ENCODE measurements at places on chromosomes 1 and 21.
A peak's percentile ranks its signal among the peaks of the same experiment; 100 is the strongest.

DNA sequence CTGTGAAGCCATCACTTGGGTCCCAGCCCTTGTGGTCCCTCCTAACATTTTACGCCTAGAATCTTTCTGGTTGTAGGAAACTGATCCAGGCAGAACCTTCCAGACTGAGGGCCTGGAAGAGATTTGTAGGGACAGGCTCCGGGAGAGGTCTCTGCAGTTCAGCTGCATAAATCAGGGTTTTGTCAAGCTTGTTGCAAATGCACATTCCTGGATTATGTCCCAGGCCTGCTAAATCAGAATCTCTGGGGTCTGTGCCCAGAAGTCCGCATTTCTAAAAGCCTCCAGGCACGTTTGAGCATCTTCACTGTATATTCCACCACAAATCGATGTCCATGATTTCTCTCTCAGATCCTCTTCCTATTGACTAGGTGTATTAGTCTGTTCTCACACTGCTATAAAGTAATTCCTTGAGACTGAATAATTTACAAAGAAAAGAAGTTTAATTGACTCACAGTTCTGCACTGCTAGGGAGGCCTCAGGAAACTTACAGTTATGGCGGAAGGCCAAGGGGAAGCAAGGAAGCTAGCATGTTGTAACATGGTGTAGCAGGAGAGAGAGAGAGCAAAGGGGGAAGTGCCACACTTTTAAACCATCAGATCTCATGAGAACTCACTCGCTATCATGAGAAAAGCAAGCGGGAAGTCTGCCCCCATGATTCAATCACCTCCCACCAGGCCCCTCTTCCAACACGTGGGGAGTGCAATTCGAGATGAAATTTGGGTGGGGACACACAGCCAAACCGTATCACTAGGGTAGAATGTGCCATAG is 1.2 kb upstream of the FHAD1 start:
- DNase-seq, result no peak

DNA sequence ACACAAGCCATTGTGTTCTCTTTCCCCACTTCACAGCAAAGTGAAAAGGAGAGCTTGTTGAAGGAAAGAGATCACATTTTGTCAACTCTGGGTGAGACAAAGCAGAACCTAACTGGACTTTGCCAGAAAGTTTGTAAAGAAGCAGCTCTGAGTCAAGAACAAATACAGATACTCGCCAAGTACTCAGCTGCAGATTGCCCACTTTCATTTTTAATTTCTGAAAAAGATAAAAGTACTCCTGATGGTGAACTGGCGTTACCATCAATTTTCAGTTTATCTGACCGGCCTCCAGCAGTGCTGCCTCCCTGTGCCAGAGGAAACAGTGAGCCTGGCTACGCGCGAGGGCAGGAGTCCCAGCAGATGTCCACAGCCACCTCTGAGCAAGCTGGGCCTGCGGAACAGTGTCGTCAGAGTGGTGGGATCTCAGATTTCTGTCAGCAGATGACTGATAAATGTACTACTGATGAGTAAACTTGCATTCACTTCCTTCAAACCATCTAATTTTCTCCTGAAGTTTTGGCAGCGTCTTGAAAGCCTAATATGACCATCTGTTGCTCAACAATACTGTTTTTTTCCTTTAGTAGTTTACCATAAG is 43.7 kb downstream of the BACH1 start:
- no peak for DNase-seq

GRCh38 chr1:9465640-9466039 is 73.6 kb upstream of the SLC25A33 start:
- DNase-seq, result no peak

GRCh38 chr1:171213559-171214454 is 28.7 kb downstream of the FMO2 start:
- DNase-seq, result peak; percentile 10

DNA sequence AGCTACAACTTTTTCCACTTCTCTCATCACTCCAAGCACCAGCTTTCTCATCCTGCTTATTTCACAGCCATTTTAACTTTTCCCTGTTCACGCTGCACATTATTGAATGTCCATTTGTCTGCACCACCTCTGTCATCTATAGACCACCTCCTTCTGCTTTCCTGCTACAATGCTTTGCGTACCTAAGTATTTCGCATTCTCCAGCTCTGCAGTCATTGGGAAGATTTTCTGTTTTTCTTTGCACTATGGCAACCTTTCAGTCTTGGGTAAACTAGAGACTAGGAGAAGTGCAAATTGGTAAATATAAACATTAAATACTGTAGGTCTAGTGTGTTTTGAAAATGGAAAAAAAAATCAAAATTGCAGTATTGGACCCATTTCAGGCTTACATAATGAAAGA is 835 bp downstream of the CCDC30 start:
- no peak for DNase-seq

GRCh38 chr1:221030990-221031389 is 151.7 kb downstream of the HLX start:
- DNase-seq, result no peak

- no peak for DNase-seq
Observed at GRCh38 chr1:23563003-23563402, 3.7 kb upstream of the ID3 start.

- no peak for DNase-seq
Observed at GRCh38 chr1:194975913-194976312, 1632.3 kb downstream of the KCNT2 start.

DNA sequence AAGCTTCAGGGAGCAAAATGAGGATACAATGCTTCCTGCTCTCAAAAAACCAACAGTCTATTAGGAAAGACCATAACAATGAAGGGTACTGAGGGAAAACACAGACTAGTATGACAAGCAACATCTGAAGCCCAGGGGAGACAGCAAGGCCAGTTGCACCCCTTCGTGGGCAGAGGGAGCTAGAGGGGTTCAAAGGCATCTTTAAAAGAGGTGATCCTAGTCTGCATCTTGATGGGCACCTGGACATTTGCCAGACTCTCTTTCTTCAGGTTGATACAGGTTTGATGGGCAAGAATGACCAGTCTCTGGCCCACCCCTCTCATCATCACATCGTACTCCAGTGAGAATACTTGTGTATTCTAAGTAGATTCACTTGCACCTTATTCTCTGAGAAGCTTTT is 177.7 kb downstream of the VAV3 start:
- DNase-seq, result peak; percentile 2

- no peak for DNase-seq
Observed at GRCh38 chr1:235067396-235068157, 61.1 kb downstream of the TOMM20 start.

- no peak for DNase-seq
Observed at GRCh38 chr1:205917466-205918238, 25.6 kb downstream of the SLC26A9 start.

GRCh38 chr1:240194120-240194519 is 102.4 kb downstream of the FMN2 start:
- DNase-seq, result no peak

DNA sequence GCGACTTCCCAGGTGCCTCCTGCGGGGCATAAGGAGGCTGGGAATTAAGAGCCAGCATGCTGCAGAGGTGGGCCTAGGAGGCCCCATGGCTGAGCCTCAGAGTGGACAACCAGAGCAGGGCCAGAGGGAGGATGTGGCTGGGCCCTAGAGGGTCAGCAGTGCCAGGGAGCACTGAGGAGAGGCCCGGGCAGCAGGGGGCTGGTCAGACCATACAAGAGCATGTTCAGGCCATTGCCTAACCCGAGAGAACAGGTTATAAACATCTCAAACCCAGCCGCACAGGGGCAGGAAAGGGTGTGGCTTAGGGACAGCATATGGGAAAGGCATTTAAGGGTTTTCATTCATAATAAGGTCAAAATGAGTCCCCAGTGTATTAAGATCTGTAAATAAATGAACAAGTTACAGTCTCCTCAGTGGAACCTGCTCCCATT is 51.1 kb downstream of the IER5 start:
- DNase-seq, result no peak

GRCh38 chr1:1554926-1555915 is 14.8 kb upstream of the TMEM240 start:
- DNase-seq, result no peak

- DNase-seq, result no peak
Observed at GRCh38 chr1:164137273-164137925, 421.6 kb upstream of the PBX1 start.

DNA sequence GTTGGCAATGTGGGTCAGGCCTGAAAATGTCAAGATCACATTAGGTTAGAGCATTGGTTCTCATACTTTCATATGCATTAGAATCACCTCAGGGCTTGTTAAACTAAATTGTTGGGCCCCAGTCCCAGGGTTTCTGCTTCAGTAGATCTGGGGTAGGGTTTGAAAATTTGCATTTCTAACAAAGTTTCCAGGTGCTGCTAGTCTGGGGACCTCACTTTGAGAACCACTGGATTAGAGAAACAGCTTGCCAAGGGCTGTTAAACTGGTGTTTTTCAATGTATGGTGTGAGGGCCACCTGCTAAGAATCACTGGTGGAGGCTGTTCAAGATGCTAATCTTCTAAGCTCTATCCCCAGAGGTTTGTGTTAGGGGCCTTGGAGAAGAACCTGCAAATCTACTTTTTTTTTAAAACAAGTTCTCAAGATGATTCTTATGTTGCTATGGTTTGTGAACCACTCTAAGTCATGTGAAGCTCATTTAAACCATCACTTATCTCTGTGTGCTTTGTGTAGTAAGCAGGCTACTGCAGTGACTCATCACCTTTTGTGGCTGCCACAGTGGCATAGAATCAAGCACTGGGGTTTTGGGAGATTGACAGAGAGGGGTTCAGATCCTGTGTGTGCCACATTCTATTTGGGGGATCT is 152.2 kb downstream of the S1PR1 start:
- peak; percentile 11 for DNase-seq

GRCh38 chr1:44988531-44989156 is 2.2 kb upstream of the EIF2B3 start:
- no peak for DNase-seq

GRCh38 chr1:33338440-33339211 is 17.7 kb upstream of the A3GALT2 start:
- DNase-seq, result peak; percentile 58

DNA sequence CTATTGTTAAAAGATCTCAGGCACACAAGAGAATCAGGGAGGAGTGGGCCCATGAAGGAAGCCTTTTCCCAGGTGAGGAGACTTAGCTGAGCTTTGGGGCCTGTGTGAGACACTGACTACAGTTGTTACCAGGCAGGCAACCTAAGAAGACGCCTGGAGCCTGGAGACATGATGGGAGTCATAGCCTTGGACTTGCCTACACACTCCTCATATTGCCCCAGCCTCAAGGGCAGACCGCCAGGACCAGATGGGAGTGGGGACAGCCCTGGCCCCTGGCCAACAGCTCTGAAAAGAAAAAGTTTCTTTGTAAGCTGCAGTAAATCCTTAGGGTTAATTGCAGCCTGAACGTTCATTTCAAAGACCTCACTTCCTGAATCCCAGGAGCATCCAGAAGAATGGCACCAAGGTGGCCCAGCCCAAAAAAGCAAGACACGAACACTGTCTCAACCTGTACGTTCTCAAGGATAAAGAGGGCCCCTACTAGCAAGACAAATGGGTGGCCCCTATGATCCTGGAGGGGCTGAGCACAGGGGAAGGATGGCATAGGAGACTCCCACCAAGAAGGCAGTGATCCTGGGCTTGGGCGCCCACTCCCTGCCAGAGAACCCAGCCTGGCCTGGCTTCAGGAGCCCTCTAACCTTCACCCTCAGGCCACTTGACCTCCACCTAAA is 33.2 kb upstream of the BTG2 start:
- DNase-seq, result no peak

GRCh38 chr1:58796416-58796815 is 12.6 kb upstream of the JUN start:
- no peak for DNase-seq

DNA sequence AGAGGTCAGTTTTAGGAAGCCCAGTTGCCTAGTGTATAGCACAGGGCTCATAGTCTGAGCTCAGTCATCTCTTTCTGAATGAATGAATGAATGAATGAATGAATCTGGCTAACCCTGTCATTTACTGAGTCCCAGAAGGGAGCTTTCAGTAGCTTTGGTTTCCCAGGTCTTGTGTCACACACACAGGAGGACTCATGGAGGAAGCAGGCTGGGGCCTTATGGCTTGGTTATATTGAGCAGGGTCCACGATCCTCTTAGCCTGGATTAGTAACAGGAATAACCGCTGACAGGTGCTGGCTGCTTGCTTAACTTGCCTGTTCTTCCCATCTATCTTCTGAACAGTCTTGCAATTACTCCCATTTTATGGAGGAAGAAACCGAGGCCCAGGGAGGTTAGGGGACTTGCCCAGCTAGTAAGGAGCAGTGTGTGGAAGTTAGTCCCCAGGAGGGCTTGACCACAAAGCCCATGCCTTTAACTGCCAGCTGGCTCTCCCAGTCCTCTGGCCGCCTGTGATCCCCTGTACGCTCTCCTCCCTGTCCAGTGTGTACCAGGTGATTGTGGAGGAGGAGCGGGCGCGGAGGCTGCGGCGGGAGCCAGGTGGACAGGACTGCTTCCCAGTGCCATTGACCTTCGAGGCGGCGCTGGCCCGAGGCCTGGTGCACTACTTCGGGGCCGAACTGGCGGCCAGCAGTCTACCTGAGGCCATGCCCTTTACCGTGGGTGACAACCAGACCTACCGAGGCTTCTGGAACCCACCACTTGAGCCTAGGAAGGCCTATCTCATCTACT is 46.0 kb downstream of the PTPRU start:
- no peak for DNase-seq

- DNase-seq, result peak; percentile 87
Observed at GRCh38 chr1:33342041-33342723, 21.3 kb upstream of the A3GALT2 start.

DNA sequence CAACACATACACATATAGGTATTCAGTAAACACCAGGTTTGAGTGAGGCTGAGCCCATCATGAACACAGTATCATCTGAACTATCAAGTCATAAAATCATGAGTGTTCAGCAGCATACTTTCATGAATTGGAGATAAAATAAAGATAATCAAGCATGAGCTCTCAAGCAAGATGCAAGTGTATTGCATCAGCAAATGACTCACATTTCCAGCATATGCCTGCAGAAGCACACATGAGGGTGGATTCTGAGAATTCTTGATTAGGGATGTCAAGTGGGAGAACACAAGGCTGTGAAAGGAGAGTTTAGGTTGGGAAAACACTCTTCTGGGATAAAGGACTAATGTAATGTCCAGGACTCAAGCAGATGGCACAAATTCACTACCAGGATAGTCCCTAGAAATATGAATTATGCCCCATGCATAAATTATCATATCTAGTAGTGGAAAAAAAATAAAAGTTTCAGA is 299.2 kb downstream of the SRGAP2C start:
- DNase-seq, result peak; percentile 9
